CD4-positive, alpha-beta T cell treated with Interleukin-4 for 1 hour (primary cell): ENCODE measurements at places on chromosomes 16 and 17.

DNA sequence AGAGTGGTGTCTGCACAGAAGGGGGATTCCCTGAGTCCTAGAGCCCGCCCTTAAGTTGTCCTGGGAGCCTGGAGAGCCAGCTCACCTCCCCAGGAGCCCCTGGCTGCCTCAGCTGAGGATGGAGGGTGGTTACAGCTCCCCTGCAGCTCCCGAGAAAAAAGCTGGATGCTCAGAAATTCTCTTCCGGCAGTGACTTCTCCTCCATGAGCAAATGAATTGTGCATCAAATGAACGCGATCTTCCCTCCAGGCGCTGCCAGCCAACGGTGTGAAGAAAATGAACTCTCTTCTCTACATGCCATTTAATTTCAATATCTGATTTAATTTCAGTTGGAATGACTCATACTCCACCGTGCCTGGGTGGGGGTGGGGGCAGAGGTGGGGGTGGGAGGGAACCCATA lies 14.3 kb upstream of the C16orf74 start:
- DNase-seq, result no peak

- DNase-seq, result no peak
These were observed 590 bp upstream of the CD79B start for GRCh38 chr17:63932721-63933120.

DNA sequence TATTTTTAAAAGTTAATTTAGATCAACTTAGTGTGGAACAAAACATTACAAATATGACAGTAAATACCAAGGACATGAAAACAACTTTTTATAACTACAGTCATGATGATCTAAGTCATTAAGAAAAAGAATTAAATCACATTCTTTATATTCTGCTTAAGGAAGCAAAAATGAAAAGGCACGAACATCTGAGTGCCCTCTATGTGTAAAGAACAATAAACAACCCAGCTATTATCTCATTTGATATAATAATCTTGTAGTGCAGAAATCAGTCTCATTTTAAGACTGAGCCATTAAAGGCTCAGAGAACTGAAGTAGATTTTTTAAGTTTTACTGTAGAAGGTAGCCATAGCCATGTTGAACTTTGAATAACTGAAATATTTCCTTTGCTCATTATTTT lies 13.4 kb downstream of the MYO1D start:
- DNase-seq, result no peak

- no peak for DNase-seq
These were observed 54.6 kb downstream of the PRKCA start for GRCh38 chr17:66357037-66357436.

DNA sequence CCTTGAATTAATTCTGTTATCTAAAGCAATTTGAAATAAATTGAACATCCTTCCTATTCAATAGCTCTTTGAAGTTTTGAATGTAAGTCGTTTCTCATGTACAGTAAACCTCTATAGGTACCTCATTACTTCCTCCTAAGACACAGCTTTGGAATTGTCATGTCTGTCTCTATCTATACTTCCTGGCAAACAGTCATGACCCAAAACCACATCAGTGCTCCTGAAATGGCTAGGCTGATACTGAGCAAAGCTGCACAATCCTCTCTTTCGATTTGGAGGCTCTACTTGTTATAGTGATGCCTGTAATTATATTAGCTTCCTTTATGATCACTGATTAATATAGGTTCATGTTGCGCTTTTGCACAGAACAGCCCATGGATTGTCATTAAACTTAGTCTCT lies 110.1 kb downstream of the ADAMTS18 start:
- no peak for DNase-seq

DNA sequence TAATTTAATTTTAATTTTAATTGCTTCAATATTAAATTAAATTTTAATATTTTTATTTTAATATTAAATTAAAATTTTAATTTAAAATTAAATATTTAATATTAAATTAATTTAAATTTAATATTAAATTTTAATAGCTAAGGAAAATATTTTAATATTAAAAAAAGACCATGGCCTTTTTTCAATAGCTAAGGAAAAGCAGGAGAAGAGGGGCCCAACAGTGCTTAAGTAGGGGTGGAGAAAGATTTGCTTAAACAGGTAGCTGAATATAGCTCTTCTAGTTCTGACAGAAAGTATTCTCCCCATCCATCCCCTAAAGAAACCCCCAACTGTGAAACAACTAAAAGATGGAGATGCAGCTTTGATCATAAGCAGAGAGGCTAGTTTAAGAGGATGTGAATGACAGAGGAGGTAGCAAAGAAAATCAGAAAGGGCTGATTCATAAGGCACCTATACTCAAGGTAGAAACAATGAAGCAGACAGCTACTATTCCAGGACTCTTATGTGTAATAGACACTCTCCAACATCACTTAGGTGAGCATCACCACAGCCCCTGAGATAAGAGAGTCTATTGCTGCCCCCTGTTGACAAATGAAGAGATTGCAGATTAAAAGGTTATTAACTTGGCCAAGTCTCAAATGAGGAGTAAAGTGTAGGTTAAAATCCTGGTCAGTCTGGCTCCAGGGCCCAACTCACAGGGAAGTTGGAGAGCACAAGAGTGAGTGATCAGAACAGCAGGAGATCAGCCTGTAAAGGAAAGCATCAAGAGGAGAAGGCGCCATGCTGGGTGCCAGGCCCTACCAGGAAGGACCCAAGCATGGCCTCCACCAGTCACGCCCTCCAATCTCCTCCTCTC lies 7.8 kb upstream of the RNASEK start:
- DNase-seq, result peak; percentile 86

- no peak for DNase-seq
These were observed 39.2 kb downstream of the CEP112 start for GRCh38 chr17:66152756-66153155.

GRCh38 chr16:85690469-85691064 lies 1.8 kb upstream of the GINS2 start:
- DNase-seq, result no peak

DNA sequence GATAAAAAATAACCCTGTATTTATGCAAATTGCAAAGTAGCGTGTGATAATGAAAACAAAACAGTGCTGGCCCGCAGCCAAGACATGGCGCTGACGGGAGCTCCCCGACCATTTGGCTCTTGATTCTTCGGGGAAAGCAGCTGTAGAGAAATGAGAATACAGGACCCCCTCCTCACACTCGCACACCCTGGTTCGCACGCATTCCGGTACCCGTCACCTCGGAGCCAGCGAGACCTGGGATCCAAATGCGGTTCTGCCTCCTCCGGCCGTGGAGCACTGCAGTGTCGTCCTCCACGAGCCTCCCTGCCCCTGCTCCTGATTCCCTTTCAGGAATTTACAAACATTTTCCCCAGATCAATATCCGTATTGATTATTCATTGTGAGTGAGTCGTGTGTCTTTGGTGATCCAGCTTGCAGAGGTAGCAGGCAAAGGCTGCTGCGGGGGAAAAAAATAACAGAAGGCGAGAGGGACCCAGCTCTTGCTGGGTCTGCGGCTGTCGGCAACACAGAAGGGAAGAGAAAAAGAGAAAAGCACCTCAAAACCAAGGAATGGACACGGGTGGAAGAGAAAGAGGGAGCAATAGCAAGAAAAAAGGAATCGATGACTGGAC lies 184.1 kb upstream of the ZFHX3 start:
- DNase-seq, result no peak

DNA sequence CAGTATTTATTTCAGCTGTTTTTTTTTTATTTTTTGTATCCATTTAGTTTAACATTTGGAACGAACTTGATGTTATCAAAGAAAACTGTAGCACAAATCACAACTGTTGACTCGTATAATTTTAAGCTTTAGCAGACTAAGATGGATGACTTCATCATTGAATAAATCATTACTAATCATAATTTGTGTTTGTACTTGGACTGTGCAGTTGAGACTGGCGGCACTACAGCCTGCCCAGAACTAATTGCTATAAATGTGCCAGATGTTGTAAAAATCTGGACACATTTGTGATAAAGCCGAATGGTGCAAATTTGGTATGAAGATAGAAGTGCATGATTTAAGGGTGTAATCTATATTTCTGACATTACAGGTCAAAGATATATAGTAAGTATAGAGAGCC lies 897.7 kb upstream of the CDH8 start:
- no peak for DNase-seq

GRCh38 chr17:31216031-31216751 lies 80.8 kb downstream of the OMG start:
- no peak for DNase-seq

- no peak for DNase-seq
These were observed 138.6 kb upstream of the CHMP6 start for GRCh38 chr17:80853076-80853475.

DNA sequence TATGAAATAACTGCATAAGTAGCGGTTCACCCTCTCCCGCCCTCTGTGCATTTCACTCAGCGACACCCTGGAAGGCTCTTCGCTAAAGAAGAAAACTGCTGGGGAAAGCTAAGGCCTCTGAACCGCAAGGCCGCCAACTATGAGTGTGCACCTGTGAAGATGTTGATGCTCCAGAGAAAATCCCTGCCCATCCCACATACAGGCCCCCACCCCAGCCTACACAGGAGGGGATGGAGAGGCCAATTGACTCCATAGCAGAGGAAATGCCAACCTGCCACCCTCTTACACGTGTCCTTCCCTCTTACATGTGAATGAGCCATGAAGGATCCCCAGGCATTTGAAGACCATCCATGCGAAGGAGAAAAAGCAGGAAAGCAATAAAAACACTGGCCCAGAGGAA lies 104.8 kb downstream of the MGAT5B start:
- DNase-seq, result no peak

DNA sequence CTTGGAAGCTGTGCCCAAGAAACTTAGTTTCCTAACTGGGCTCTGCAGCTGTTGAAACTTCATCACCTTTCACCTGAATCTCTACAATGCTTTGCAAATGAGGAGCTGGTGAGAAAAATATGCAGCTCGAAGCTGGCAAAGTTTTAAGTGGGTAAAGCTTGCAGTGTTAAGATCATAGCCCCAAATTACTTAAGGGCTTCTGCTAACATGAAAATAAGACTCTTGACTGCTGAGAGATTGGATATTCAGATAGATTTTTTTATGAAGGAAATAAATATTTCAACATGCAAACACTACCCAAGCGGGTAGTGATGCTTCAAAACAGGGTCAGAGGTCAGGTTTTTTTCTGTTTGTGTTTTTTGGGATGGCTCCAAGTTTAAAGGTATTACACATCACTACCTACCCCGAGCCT lies 278.7 kb downstream of the FTO start:
- DNase-seq, result no peak

DNA sequence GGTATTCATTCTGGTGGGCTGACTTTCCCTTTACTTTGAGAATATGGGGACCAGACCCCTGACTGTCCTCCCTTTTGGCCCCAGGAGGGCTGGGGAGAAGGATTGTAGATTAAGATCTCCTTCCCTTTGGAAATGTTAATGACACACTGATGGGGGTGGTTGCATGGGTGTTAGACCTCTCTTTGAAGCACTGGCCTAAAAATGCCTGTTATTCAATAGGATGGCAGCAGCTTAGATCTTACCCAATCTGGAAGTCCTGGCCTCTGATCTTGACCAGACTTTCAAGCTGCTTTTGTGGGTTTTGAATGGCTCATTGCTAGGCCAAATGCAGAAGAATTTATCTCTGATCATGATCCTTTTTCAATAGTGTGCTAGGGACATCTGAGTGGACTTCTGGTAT lies 25.7 kb downstream of the MAP3K3 start:
- DNase-seq, result no peak

DNA sequence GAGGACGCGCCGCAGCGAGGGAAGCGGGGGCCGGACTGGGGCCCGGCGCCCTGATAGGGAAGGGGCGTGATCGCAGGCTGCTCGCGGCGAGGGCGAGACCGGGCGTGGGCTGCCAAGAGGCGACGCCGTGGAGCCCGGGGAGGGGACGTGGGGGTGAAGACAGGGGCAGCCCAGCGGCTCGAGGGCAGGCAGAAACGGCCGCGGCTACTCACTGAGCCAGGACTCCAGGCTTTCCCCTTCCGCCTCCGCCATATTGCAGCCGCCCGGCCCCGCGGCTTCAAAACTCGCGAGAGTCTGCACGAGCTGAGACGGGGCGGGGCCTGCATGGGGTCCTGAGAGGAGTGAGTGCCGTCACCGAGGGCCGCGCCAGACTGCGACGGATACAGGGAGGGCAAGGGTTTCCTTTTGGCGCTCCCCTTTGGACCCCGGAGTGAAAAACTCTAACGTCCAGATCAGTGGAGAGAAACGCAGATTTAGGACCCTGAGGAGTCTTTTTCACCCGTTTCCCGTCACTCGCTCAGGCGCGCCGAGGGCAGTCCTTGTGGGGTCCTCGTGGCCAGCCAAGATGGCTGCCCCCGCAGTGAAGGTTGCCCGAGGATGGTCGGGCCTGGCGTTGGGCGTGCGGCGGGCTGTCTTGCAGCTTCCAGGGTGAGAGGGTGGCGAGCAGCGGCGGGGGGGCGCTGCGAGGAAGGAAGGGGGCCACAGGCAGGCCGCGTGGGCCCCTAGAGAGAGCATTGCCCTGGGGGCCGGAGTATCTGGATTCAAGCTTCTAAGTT lies at the start of the genes GGA3 and MRPS7:
GGA3 (minus strand) TSS at position 271 of the 776 bp plus-strand sequence; CDS start at position 252, 19 bp downstream.
MRPS7 (plus strand) TSS at position 544 of the 776 bp plus-strand sequence; CDS start at position 566, 22 bp downstream.
- DNase-seq, result peak; percentile 94

DNA sequence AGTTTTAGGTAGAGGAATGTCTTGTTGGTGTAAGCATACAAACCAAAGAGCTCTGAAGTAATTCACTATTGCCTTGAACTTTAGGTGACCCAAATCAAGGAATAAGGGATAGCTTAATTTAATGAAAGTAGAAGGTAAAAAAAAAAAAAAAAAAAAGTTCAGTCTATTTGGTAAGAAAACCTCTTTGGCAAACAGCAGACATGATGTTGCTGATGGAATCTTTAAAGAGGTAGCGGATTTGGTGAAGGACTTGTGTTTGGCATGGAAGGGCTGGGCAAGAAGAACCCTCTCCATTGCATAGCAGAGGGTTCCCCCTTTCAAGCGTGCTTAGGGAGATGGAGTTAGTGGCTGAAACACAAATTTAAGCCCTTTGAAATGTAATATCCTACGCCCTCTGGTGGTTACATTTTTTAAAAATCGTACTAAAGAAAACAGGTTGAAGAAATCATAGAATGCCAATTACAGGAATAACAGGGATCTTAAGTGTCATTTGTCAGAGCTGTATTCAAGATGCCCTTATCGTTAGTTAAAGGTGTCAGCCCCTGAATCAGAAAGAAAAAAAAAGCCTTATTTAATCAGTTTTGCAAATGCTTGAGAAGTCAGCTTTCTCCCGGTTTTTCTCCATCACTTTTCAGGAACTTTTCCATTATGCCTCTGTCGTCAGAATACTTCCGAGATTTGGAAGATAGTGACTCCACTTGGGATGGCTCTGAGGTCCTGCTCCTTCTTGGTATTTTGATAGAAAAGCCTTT lies 383.1 kb downstream of the KCNJ2 start:
- peak; percentile 8 for DNase-seq
